ENCODE measurements at places on chromosomes 5 and 9. TPM values are rescaled to one million over a fixed set of nuclear protein-coding genes. Genes with fewer than 3 reads are reported as not detected.

- no peak for DNase-seq
These were observed 135.0 kb upstream of the SMIM23 start for GRCh38 chr5:171650597-171650996.

DNA sequence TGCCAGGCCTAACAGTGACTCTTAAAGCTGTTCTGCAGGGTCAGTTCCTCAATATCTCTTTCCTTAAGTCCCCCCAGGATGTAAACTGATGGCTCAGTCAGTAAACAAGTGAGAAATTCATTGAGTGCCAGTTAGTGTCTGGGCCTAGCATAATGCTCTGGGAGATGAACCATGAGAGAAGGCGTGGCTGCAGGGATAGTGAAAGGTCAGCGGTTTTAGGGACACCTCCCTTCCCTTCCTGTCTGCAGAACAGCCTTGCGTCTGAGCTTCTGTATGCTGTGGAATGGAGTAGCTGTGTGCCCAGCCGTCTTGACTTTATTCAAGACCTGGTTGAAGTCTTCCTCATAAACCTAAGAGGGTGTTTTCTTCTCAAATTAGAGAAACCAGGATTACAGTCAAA, 46.7 kb upstream of the DMRT3 start:
- DNase-seq = no peak

- DNase-seq = no peak
These were observed 70.0 kb downstream of the AMBP start for GRCh38 chr9:114007991-114008666.

GRCh38 chr5:94498199-94498598, 120.2 kb downstream of the KIAA0825 start:
- DNase-seq = no peak

FIBCD1 gene
- total RNA-seq = under 0.01 TPM

- DNase-seq = no peak
These were observed 222.0 kb upstream of the TRIM32 start for GRCh38 chr9:116464987-116465571.

- DNase-seq = no peak
These were observed 84.7 kb downstream of the NR3C1 start for GRCh38 chr5:143318833-143319232.

CTXN3 gene
- total RNA-seq = not detected

DNA sequence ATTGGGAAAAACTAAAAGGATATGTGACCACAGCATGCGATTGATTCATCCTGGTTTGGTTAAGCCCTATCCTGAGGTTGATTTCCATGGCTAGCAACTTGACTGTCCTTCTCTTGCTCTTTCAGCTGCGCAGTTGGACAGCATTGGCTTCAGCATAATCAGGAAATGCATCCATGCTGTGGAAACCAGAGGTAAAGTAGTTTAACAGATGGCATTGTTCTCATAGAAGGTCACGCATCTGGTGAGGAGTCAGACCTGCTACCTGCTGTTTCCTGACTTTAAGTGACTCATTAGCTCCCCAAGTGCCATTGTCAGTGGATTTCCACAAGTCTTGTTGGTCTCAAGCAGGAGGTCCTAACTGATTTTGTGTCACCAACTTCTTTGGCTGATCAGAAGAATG, 266.9 kb downstream of the ARHGAP26 start:
- DNase-seq = peak; percentile 97

DNA sequence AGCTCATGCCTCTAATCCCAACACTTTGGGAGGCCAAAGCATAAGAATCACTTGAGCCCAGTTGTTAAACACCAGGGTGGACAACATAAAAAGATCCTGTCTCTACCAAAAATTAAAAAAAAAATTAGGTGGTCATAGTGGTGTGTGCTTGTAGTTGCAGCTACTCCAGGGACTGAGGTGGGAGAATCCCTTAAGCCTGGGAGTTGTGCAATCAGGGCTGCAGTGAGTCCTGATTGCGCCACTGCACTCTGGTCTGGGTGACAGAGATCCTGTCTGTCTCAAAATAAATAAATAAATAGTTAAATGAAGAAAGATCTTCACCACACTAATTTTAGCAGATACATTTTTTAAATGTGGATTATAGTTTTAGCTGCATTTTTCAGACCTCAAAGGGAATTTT, 433.2 kb downstream of the MAT2B start:
- DNase-seq = no peak

DNA sequence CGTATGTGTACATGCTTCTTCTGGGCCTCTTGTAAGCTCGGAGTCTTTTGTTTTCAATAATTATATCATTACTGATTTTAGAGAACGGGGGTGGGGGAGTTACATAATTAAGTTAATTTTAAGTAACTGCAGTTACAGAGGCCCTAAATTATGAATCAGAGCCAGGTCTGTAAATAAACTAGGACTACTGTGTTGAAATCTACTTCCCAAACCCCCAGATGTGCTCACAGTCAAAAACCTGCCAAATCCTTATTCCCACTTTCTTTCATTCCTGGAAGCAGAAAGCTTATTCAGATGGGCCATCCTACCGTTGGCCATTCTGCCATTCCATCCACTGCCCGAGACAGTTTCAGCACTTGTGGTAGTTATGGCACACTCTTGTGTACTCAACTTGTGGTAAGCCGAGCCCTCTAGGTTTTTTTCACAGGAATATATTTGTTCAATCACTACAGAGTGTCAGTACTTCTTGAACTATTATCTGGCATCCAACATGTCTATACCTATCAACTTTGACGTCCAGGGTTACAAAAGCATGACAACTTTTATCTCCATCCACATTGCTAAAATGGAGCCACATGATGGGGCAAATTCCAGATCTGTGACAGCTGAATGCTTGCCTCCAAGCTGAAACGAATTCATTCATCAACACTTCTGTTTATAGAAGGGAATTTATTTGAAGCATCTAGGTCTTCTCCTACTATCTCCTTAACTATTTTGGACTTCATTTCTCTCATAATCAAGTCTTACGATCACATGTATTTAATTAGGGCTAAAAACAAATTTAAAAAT, 37.8 kb downstream of the GLRX start:
- DNase-seq = no peak

GRCh38 chr5:141326088-141326854, 4.0 kb upstream of the PCDHGA1 start:
- DNase-seq = peak; percentile 41

DNA sequence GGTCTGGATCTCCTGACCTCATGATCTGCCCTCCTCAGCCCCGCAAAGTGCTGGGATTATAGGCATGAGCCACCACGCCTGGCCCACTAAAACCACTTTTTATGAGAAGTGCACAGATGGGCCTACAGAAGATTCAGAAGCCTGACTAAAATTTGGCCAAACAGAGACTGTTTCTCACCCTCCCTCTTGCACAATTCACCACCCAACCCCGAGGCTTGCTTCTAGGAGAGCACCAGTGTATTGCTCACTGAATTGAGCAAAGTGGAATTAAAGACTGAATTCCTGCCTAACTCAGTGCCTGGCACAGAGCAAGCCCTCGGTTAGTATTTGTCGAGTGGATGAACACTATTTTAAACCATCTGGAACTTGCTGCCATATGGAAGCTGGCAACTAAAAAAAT, 3.4 kb upstream of the DCTN4 start:
- DNase-seq = no peak

SLC34A1 gene
- not detected for total RNA-seq

- DNase-seq = no peak
These were observed 13.4 kb downstream of the CCDC152 start for GRCh38 chr5:42770003-42770402.

CCDC183 gene
- 0.51 TPM for total RNA-seq

DNA sequence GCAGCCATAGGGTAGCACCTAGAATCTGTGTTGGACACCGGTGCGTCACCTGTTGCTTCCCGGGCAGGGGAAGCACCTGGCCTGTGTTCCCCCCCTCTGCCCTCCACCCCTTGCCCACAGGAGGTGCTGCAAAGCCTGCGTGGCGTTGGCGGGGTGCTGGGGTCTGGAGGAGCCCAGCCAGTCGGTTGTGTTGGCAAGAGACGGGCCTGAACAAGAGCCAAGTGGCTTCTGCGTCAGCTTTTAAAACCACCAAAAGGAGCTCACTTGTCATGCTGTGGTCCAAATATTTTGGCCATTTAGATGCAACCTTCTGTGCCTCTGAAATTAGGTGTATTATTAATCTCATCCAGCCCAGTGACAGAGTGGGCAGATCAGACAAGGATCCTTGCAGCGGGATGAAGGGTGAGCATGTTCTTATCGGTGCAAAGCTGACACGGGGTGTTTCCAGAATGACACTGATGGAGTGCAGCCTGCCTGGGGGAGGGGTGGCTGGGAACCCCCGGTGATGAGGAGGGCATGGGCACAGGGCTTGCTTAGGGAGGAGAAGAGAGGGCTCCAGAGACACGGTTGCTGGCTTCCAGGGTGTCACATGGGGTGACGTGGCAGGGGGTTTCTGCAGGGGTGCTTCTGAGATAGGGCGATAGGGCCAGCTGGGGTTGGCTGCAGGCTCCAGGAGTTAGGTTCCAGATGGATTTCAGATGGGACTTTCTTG, 9.7 kb upstream of the RXRA start:
- DNase-seq = no peak

- no peak for DNase-seq
These were observed 37.4 kb upstream of the FCN1 start for GRCh38 chr9:134955156-134955555.

GRCh38 chr5:106600803-106601202, 1069.9 kb downstream of the EFNA5 start:
- DNase-seq = no peak

DNA sequence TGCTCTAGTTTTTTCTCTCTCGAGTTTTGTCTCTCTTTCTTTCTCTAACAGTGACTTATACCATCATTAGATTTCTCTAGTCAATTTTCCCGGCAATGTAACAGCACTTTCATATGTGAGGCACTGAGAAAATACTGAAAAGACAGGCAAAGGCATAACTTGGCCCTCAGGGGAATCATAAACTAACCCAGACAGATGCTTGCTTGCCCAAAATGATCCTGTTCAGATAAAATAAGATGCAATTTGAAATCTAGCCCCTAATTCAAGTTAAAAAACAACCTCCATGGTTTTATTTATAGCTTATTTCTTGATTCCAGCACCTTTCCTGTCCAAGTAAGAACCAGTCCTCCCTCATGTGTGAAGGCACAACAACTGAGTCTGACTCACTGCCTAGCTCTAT, 294.6 kb downstream of the GAS1 start:
- DNase-seq = no peak

DNA sequence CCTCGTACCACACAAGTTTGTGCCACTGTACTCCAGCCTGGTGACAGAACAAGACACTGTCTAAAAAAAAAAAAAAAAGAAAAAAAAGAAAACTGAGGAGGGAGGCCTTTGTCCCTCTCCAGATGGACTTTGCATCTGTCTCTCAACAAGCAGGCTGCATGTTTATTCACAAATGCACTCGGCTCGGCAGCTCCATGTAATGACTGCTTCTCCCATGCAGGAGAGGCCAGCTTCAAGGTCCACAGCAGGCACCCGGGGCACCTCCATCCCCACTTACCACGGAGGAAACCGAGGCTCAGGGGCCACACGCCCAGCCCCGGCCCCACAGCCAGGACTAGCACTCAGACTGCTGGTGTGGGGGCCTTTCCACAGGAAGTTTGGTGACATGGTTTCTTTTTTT, 13.1 kb upstream of the NCS1 start:
- no peak for DNase-seq

DNA sequence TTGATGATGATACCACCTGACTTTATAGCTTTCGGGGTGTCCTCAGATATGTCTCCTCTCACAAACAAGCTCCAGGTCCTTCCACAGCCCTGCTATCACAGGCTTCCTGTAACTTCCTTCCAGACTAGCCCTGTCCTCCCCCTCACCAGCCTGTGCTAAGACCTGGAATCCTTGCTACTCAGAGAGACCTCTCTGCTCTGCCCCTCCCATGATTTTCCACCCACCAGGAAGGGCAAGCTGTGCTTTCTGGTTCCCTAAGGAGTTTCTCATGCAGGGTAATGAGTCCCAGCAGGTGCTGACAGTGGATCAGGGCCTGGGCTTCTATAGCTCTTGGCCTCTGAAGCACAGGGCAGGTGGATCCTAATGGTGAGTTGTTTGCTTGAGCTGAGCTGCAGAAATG, 86.9 kb downstream of the AOPEP start:
- DNase-seq = no peak

PRUNE2 gene
- 10.8 TPM for total RNA-seq

GRCh38 chr9:121498487-121499176, 1.0 kb downstream of the GGTA1 start:
- DNase-seq = no peak

DNA sequence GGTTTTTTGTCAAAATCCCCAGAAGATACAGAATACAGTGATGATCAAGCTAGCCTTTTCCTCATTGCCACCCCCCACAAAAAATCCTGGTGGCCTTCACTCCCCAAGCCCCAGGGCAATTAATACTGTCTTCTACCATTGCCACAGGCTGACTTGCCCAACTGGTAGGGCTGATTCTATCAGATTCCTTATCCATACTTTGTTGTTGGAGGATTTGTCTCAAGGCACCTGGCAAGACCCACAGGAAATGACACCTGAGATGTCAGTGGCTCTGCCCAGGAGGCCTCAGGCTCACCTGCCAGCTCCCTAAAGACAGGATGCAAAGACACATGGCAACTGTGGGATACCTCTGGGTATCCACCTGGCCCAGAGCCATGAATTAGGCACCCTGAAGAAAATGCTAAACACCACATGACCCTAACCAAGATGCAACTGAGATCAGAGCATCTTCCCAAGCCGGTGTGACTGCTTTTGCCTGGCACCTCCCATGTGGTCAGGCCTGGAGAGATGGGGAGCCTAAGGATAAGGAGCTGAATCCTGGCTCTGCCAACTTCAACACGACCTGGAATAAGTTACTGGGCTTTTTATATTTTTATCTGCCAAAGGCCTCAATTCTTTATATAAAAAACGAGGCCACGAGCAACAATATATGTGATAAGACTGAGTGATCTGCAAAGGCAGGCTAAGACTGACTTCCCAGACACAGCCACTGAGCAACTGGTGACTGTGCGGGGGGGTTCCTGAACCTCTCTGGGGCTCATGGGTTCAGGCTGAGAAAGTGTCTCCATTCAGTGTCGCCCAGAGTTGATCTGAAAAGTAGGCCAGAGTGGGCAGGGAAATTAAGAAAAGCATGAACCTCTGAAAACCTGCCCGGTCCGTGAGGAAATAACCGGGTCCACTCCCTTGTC, 944 bp downstream of the ATOX1 start:
- DNase-seq = no peak

DNA sequence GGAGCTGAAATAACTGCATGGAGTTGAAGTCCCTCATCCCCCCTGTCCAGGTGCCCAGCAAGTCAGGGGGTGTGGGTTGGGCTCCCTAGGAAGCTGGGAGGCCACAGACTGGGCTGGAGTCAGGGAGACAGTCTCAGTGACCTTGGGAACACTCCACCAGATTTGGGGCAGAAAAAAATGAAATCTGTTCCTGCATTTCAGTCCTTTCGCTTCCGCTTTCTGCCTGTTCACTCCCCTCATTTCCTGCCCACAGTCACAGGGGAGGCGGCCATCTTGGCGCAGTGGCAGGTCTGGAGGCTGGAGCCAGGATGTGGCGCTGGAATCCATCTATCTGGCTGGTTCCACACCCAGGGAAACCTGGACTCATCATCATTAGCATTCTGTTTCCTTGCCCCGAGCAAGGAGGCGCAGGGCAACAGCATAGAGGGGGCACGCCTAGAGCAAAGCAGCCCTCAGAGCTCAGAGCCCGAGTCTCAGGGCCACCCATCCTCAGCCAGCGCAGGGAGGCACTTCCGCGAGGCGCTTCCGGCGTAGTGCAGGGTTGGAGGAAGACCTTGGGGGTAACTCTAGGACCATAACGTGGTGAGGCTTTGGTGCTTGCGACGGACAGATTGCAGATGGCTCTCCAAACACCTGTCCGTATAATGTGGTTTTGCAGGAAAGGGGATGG, 86.2 kb upstream of the HSPA9 start:
- no peak for DNase-seq

GRCh38 chr9:128677794-128678193, 11.2 kb upstream of the SET start:
- DNase-seq = no peak

GDNF gene
- not detected for total RNA-seq
